ENCODE measurements at places on chromosomes 3 and 15.

DNA sequence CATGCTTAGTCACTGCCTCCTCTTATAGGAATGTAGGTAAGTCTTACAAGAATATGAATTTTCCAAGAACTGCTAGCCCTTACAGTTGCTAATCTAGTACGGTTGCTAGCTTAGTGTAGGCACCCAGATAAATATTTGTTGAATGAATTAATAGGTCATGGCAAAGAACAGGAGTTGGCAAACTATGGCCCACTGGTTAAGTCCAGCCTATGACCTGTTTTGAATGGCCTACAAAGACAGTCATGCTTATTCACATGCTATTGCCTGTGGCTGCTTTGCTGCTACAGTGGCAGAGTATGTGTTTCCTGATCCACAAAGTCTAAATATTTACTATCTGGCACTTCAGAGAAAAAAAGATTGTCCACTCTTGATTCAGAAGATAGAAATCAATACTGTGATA, 631.8 kb downstream of the AGBL1 start:
- no peak for DNase-seq

GRCh38 chr3:136296960-136297359, 46.8 kb downstream of the PCCB start:
- no peak for DNase-seq

DNA sequence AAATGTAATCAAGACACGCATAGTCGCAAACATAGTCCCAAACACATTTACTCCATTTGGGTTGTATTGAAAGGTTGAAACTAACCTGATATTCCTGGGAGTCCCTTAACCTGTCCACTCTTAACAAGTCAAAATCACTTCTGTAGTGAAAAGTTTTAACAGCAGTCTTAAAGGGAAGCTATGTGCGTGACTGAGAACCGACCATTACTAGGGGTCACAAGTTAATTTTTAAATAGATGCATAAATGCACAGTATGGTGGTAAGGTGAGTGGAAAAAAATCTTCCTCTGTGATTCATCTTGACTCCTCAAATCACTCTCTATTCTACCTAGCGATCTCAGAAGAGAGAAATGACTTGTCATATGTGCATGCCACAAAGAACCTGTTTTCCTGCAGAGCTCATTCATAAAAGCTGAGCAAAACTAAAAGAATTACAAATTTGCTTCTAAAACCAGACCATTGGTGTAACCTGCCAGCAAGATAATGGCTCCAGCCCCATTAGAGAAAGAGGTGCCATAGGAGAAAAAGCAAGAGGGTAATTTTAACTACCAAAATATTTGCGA, 4.8 kb downstream of the GPR15 start:
- DNase-seq, result no peak

DNA sequence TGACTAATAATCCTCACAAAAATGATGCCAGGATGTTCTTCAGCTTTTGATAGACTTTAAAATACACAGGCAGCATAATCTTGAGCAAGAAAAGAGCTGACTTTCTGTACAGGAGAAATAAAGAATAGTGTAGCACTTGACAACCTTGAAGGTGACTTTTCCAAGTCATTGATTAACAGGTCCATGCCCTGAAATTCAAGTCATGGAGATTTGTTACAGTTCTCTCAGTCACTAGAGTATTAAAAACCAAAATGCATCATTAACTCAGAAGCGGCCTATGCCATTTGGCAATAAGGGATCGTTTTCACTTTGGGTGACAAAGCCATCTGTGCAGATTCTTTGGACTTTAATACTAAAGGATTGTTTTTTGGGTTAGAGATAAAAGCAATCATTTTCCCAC, 692.7 kb upstream of the SGO1 start:
- no peak for DNase-seq

- peak; percentile 66 for DNase-seq
Observed at GRCh38 chr15:71448688-71449114, 333.4 kb downstream of the THSD4 start.

GRCh38 chr3:50090984-50091383, 2.3 kb downstream of the RBM5 start:
- no peak for DNase-seq

- no peak for DNase-seq
Observed at GRCh38 chr15:75420698-75421097, 30.8 kb downstream of the SIN3A start.

- DNase-seq, result no peak
Observed at GRCh38 chr3:170330366-170330765, 27.1 kb upstream of the SKIL start.

DNA sequence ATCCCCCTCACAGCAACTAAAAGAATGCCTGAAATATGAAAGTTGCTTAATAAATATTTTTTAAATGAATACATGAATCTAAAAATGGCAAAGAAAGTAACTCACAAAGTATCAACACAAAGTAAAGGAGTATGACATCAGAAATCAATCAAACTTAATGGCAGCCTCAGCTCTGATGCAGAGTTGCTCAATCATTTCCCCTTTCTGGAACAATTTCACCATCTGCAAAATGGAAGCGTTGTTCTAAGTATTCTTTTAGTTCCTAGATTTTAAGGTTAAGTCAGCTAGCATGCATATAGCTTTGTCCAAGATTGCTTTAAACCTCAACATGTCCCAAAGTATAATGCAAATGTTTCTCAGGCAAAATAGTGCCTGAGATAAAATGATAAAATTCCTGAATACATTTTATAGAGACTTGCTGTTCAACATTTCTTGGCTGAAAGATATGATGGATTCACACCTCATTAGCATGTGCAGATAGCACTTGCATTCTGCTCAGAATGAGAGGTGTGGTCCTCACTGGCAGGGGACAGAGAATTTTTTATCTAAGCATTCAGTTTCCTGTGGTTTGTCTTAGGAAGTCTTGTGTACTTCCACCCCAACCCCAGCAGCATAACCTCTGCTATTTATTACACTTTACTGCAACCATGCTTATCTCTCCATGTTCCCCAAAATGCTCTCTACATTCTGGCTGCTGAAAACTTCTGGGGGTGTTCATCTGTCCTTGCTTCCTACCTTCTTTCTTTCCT, 429.3 kb downstream of the GRM7 start:
- no peak for DNase-seq

GRCh38 chr15:95698951-95699350, 631.5 kb upstream of the NR2F2 start:
- no peak for DNase-seq

All from NCI-H1694 (cell line).